Aorta (tissue), 5 donors: ENCODE measurements at places on chromosomes 5 and 9. TPM values are rescaled to one million over a fixed set of nuclear protein-coding genes. Genes with fewer than 3 reads are reported as not detected.

GRCh38 chr9:124394167-124394566 is 21.1 kb downstream of the PSMB7 start:
- H3K27ac ChIP-seq = no peak overlapping the region
- H3K4me3 ChIP-seq = no peak overlapping the region
- DNase-seq = no peak

GRCh38 chr5:65076251-65076869 is 307.6 kb downstream of the CWC27 start:
- peak overlapping the region; percentile 3 for H3K27ac ChIP-seq
- no peak for DNase-seq
- H3K27me3 ChIP-seq = no peaks in the 10 kb centered on the region
- no peak overlapping the region for H3K4me3 ChIP-seq
- no peaks in the 10 kb centered on the region for H3K36me3 ChIP-seq
- no peaks in the 10 kb centered on the region for H3K4me1 ChIP-seq

MYMK gene
- total RNA-seq = not detected

GRCh38 chr5:80884929-80885328 is 75.2 kb upstream of the RASGRF2 start:
- DNase-seq = no peak
- H3K36me3 ChIP-seq = peaks cover 8% of the 10 kb centered on the region
- H3K4me1 ChIP-seq = no peaks in the 10 kb centered on the region
- H3K4me3 ChIP-seq = no peak overlapping the region

- no peaks in the 10 kb centered on the region for H3K27me3 ChIP-seq
- H3K36me3 ChIP-seq = no peaks in the 10 kb centered on the region
- H3K4me1 ChIP-seq = no peaks in the 10 kb centered on the region
These were observed 739.0 kb downstream of the DTWD2 start for GRCh38 chr5:118249386-118249785.

- H3K27ac ChIP-seq = no peak overlapping the region
- no peak overlapping the region for H3K4me3 ChIP-seq
- no peaks in the 10 kb centered on the region for H3K27me3 ChIP-seq
- DNase-seq = no peak
- H3K36me3 ChIP-seq = no peaks in the 10 kb centered on the region
These were observed 160.0 kb downstream of the TMEM161B start for GRCh38 chr5:88108490-88109279.

GRCh38 chr9:26955222-26955903 is 849 bp upstream of the IFT74 start:
- no peaks in the 10 kb centered on the region for H3K4me1 ChIP-seq
- no peaks in the 10 kb centered on the region for H3K36me3 ChIP-seq
- H3K27ac ChIP-seq = peak overlapping the region; percentile 69
- H3K4me3 ChIP-seq = peak overlapping the region; percentile 57

C9orf153 gene
- 1.4 TPM for total RNA-seq

DNA sequence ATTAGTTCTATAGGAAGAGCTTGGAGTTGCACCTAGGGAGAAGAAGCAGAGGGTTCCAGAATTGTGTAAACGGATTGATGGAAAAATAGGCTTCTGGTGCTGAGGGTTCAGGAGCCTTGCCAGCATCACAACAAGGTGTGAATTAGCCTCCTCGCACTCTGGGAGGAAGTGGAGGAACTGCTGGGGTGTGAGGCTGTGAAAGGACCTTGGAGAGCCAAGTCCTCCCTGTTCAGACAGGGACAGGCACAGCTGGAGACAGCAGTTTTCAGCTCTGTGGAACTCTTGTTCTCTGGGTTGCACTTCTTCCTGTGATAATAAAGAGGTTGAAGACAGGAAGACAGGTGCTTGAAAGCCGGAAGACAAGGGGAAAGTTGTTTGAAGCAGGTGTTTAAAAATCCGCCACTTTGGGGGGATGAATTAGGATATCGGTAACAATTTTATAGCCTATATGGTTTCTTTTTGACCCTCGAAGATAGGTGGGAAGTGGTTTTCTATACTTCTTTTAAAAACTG is 22.6 kb downstream of the DAPK1 start:
- H3K27me3 ChIP-seq = no peaks in the 10 kb centered on the region
- H3K36me3 ChIP-seq = no peaks in the 10 kb centered on the region
- H3K27ac ChIP-seq = no peak overlapping the region

GRCh38 chr5:163759000-163759704 is 253.7 kb downstream of the MAT2B start:
- H3K27ac ChIP-seq = no peak overlapping the region
- no peaks in the 10 kb centered on the region for H3K4me1 ChIP-seq
- H3K27me3 ChIP-seq = no peaks in the 10 kb centered on the region
- no peak for DNase-seq
- no peak overlapping the region for H3K4me3 ChIP-seq

DNA sequence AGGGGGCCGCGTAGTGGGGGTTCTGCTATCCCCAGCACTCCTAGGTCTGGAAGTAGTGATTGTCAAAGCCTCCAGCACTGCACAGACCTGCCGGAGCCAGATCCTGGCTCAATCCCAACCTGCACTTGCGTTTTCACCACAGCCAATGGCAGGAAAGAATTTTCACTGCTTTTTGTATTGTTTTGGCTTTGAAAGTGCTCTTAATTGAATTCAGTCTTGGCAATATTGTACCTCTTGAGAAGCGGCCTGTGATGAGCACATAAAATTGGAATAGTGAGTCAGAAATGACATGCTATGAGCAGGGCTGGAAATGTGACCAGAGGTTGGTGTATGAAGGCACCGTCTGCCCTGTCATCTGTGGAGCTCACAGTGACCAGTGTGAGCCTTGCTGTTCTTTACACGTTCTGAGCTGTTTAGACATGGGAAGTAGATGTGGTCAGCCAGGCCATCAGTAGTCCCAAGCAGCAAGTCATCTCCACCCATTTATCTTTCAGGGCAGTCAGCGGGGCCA is 41.5 kb downstream of the SECISBP2 start:
- no peaks in the 10 kb centered on the region for H3K4me1 ChIP-seq
- no peak overlapping the region for H3K4me3 ChIP-seq
- H3K27ac ChIP-seq = no peak overlapping the region
- peaks cover 19% of the 10 kb centered on the region for H3K36me3 ChIP-seq

PCSK5 gene
- 37.5 TPM for total RNA-seq

GRCh38 chr5:59615272-59615671 is 278.3 kb downstream of the PDE4D start:
- H3K27me3 ChIP-seq = no peaks in the 10 kb centered on the region
- no peaks in the 10 kb centered on the region for H3K4me1 ChIP-seq
- H3K4me3 ChIP-seq = no peak overlapping the region
- no peak for DNase-seq

STXBP1 gene
- total RNA-seq = 50.0 TPM

CYFIP2 gene
- total RNA-seq = 144 TPM

- H3K27ac ChIP-seq = no peak overlapping the region
- DNase-seq = no peak
- H3K4me1 ChIP-seq = no peaks in the 10 kb centered on the region
- H3K4me3 ChIP-seq = no peak overlapping the region
These were observed 223.8 kb downstream of the TLE1 start for GRCh38 chr9:81465468-81466011.

ZNF883 gene
- 1.5 TPM for total RNA-seq

DNA sequence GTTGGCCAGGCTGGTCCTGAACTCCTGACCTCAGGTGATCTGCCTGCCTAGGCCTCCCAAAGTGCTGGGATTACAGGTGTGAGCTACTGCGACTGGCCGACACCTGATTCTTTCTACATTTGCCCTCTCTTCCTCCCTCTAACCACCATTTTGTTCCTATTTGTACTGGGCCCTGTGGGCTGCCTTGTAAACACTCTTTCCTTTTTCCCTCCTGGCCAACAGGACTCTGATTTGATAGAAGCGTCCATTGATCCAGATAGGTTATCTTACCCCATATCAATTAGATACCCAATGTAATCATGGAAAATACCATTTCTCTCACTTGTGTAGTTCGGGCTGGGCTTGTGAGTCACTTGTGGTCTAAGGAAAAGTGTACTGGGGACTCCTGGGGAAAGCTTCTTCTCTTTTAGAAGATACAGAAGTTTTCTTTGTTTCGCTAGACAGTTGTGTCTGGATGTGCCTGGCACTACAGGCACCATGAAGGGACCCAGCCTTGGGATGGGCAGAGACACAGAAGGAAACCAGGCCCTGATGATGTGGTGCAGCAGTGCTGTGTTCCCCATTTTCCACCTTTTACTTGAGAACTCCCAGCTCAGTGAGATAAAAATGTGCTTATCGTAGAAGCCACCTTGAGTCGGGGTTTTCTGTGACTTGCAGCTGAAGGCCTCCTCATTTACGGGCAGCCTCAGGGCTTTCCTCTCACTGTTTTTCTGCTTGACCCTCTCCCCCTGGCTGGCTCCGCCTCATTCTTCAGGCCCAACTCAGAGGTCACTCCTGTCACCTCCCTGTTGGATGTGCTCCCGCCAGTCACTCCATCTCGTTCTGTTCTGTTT is 32.8 kb upstream of the CPEB4 start:
- peaks cover 2% of the 10 kb centered on the region for H3K4me1 ChIP-seq
- H3K27me3 ChIP-seq = no peaks in the 10 kb centered on the region
- DNase-seq = no peak
- peak overlapping the region; percentile 9 for H3K27ac ChIP-seq
- no peak overlapping the region for H3K4me3 ChIP-seq
- no peaks in the 10 kb centered on the region for H3K36me3 ChIP-seq

- no peak overlapping the region for H3K27ac ChIP-seq
- no peak for DNase-seq
- H3K27me3 ChIP-seq = no peaks in the 10 kb centered on the region
- H3K4me3 ChIP-seq = no peak overlapping the region
These were observed 296.3 kb upstream of the SMARCA2 start for GRCh38 chr9:1718836-1719235.

DNA sequence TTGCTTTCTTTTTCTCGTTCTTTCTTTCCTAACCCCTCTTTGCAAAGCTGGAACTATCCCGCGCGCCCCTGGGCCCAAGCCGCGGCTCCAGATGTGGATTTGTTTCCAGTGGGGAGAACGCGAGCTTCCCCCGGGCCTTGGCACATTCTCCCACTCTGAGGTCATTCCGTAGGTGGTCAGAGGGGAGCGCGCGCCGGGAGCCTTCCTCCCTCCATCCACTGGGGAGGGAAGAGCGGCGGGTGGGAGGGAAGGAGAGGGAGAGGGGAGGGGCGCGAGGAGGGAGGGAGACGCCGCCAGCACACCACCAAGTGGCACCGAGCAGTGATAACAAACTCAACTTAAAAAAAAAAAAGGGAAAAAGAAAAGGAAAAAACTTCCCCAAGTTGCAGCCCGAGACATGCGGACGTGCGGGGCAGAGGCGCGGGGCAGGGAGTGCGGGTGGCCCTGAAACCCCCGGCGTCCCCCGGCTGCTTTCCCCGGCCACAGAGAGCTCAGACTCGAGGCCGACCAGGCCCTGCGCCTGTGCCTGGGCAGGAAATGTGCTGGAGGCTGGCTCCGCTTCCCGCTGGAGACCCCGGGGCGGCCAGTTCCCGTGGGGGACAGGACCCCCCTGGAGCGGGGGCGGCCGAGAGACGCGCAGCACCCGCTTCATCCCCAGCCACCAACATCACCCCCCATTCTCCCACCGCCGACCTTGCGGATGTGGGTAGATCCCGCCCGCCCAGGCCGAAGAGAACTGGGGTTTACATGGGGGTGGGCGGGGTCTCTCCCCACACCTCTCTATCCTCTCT is 3.1 kb downstream of the IER5L start:
- no peaks in the 10 kb centered on the region for H3K36me3 ChIP-seq
- DNase-seq = peak; percentile 95
- H3K27me3 ChIP-seq = peaks cover 2% of the 10 kb centered on the region
- peak overlapping the region; percentile 67 for H3K4me3 ChIP-seq

GRCh38 chr5:179367491-179367890 is 22.2 kb upstream of the ADAMTS2 start:
- H3K27me3 ChIP-seq = no peaks in the 10 kb centered on the region
- H3K27ac ChIP-seq = no peak overlapping the region
- no peak overlapping the region for H3K4me3 ChIP-seq
- peak; percentile 21 for DNase-seq
- H3K4me1 ChIP-seq = no peaks in the 10 kb centered on the region

DNA sequence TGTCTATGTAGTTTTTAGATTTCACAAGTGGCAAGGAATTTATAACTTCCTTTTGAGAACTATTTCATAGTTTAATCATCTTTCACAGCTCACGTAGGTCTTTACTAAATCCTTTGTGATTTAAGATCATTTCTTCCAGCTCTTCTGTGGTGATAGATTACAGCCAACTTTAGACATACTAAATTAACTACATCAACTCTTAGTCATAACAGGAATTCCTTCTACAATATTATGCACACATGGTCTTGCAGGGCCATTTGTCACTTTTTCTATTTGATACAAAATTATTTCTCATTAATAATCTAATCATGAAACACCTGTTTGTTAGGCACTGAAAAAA is 208.4 kb downstream of the PDE4D start:
- no peaks in the 10 kb centered on the region for H3K4me1 ChIP-seq
- H3K27ac ChIP-seq = no peak overlapping the region
- no peak overlapping the region for H3K4me3 ChIP-seq
- no peak for DNase-seq
- H3K27me3 ChIP-seq = no peaks in the 10 kb centered on the region

DNA sequence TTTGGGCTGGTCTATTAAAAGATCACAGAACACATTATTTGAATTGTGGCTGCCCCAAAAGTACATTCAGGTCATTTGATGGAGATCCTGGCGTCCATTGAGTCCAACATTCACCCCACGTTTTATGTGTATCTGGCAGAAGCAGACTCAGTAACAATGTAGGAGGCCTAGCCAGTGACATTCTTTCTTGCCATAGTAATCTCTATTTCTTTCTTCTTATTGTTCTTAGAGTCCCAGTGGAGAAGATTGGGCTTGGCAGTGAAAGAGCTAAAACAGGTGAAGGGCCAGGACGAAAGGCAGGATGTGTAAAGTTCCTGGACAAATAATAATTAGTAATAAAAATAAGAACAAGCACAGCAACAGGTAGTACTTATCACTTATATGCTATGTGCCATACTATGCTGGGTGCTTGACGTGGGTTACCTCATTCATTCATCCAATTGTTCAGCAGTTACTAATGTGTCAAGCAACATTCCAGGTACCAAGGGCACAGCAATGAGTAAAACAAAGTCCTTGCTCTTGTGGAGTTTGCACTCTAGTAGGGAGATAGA is 12.6 kb upstream of the ANKH start:
- H3K4me3 ChIP-seq = no peak overlapping the region
- H3K27ac ChIP-seq = no peak overlapping the region
- DNase-seq = no peak
- H3K36me3 ChIP-seq = no peaks in the 10 kb centered on the region
